Lower lobe of right lung (tissue), 2 donors: ENCODE measurements at places on chromosomes 3 and 15. TPM values are rescaled to one million over a fixed set of nuclear protein-coding genes. Genes with fewer than 3 reads are reported as not detected.
A peak's percentile ranks its signal among the peaks of the same experiment; 100 is the strongest.

The NRG4 gene
- 2.2 TPM for total RNA-seq

The GOLGA8O gene
- not detected for total RNA-seq

The FSTL1 gene
- total RNA-seq: 233 TPM

The EIF4G1 gene
- 271 TPM for total RNA-seq

The AZI2 gene
- total RNA-seq: 109 TPM

The NCEH1 gene
- total RNA-seq: 97.7 TPM

DNA sequence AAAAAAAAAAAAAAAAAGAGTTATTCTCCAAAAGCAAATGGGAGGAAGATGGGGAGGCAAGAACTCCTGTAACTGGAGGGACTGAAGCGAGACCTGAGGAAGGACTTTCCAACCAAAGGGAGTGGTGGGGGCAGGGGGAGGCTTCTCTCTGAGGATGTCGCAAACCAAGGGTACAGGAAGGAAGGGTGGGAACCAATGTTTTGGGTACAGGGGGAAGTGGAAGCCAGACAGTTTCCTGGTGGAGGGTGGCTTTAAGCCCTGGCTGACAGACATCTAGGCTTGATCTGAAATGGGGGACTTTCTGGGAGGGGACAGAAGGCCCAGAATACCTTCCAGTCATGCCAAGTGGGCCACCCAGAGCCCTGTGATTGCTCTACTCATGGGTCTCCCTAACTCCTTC, 27.0 kb downstream of the VIPR1 start:
- peaks cover 29% of the 10 kb centered on the region for H3K4me1 ChIP-seq
- peaks cover 51% of the 10 kb centered on the region for H3K36me3 ChIP-seq
- peak overlapping the region; percentile 56 for H3K27ac ChIP-seq
- peak; percentile 47 for DNase-seq
- no peak overlapping the region for H3K4me3 ChIP-seq

GRCh38 chr3:53884623-53885022, 2.7 kb upstream of the ACTR8 start:
- no peaks in the 10 kb centered on the region for H3K27me3 ChIP-seq
- no peak overlapping the region for H3K27ac ChIP-seq
- peaks cover 16% of the 10 kb centered on the region for H3K4me1 ChIP-seq
- H3K4me3 ChIP-seq: no peak overlapping the region

DNA sequence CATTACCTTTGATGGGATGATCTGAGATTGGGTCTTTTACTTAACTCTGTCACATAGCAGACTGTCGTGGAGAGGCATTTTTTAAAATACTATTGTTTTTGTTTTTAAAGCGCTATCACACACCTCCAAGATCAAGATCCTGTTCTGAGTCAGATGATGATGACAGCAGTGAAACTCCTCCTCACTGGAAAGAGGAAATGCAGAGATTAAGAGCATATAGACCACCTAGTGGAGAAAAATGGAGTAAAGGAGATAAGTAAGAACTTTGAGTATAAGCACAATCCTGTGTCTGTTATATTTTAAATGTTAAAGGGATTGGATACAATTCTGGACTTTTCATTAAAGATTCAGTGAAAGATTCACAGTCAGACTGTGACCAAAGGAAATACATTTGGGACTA, 18.4 kb upstream of the ZBTB47 start:
- no peaks in the 10 kb centered on the region for H3K27me3 ChIP-seq
- peaks cover 4% of the 10 kb centered on the region for H3K4me1 ChIP-seq
- no peak for DNase-seq
- no peak overlapping the region for H3K27ac ChIP-seq

GRCh38 chr3:116005404-116005803, 382.1 kb downstream of the GAP43 start:
- H3K4me3 ChIP-seq: no peak overlapping the region
- DNase-seq: no peak
- no peaks in the 10 kb centered on the region for H3K27me3 ChIP-seq
- peaks cover 5% of the 10 kb centered on the region for H3K4me1 ChIP-seq
- H3K36me3 ChIP-seq: no peaks in the 10 kb centered on the region

DNA sequence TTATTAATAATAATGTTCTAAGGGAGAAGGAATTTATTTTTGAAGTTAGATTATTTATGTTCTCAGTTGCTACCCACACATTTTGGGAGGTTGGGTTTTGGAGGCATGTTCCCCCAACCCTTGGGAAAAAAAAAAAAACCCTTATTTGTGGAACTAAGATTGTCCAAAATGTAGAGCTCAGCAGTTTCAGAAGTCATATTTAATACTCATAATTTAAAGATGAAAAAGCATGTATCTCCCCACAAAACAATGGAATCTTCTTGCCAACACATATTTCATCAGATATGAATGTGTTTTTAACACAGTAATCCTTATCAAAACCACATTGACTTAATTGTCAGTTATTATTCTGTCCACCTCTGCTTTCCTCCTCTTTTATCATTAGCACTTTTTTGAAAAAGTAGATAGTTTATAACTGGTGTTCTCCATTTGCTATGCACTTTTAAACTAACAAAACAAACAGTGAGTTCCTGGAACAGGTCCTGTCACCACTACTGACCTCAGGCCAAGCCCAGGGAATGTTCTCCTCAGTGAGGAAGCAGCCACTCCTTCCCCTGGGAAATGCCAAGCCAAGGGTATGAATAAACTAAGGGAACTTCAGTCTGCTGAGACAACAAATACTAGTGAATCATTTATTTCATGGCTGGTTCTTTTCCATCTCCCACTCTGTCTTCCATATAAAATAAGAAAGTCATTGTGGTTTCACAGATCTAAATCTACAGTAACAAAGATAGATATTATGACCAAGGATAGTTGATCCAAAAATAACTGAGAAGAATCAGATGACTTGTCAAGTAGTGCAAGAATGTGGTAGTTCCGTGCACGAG, 414.4 kb upstream of the ALCAM start:
- H3K4me3 ChIP-seq: no peak overlapping the region
- no peak overlapping the region for H3K27ac ChIP-seq
- H3K4me1 ChIP-seq: no peaks in the 10 kb centered on the region
- no peaks in the 10 kb centered on the region for H3K27me3 ChIP-seq
- H3K36me3 ChIP-seq: no peaks in the 10 kb centered on the region
- DNase-seq: peak; percentile 55

DNA sequence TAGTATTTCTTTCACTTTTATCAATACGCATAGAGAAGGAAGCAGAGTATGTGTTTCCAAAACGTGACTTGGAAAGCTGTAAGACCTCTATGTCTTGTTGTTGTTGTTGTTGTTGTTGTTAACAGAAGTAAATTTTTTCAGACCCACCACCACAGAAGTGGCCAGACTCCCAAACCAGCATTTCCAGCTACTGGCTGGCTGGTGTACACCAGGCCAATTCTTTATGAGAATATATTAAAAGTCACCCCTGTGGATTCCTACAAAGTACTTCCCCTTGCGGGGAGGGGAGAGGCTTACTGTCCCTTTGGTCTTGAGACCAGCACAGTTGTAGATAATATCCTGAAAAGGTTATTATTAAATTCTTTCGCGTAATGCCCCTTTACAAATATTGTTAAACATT, 1.6 kb upstream of the FOXP1 start:
- no peak for DNase-seq
- H3K4me3 ChIP-seq: peak overlapping the region; percentile 85
- H3K36me3 ChIP-seq: no peaks in the 10 kb centered on the region

DNA sequence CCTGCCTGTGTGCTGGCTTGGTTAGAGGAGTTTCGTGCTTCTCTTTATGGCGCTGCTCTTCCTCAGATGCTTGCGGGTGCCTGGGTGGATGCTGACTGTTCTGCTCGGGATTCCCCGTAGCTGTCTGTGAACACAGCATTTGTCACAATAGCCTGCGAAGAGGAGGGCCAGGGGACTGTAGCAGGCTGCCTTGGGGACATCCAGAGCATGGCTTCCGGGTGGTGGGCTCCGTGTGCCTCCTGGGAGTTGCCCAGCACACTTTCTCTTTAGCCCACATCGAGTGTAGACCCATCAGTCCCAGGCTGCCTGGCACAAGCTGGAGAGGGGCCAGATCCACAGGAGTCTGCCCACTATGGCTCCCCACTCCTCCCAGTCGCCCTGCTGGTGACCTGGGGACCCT, 22.4 kb downstream of the LRRK1 start:
- H3K4me3 ChIP-seq: no peak overlapping the region
- H3K36me3 ChIP-seq: no peaks in the 10 kb centered on the region
- DNase-seq: no peak
- no peaks in the 10 kb centered on the region for H3K27me3 ChIP-seq
- peaks cover 11% of the 10 kb centered on the region for H3K4me1 ChIP-seq

GRCh38 chr3:155211266-155211665, 82.2 kb downstream of the STRIT1 start:
- no peak for DNase-seq
- H3K36me3 ChIP-seq: no peaks in the 10 kb centered on the region
- H3K27ac ChIP-seq: no peak overlapping the region
- no peaks in the 10 kb centered on the region for H3K27me3 ChIP-seq
- no peaks in the 10 kb centered on the region for H3K4me1 ChIP-seq

- H3K4me3 ChIP-seq: no peak overlapping the region
- H3K27ac ChIP-seq: no peak overlapping the region
- H3K27me3 ChIP-seq: no peaks in the 10 kb centered on the region
- peaks cover 57% of the 10 kb centered on the region for H3K36me3 ChIP-seq
- DNase-seq: no peak
These were observed 10.1 kb downstream of the TLR9 start for GRCh38 chr3:52215351-52215750.

- DNase-seq: no peak
- H3K27me3 ChIP-seq: no peaks in the 10 kb centered on the region
- H3K36me3 ChIP-seq: peaks cover 40% of the 10 kb centered on the region
- H3K27ac ChIP-seq: no peak overlapping the region
- peaks cover 17% of the 10 kb centered on the region for H3K4me1 ChIP-seq
These were observed 7.3 kb downstream of the MST1R start for GRCh38 chr3:49896345-49896744.

DNA sequence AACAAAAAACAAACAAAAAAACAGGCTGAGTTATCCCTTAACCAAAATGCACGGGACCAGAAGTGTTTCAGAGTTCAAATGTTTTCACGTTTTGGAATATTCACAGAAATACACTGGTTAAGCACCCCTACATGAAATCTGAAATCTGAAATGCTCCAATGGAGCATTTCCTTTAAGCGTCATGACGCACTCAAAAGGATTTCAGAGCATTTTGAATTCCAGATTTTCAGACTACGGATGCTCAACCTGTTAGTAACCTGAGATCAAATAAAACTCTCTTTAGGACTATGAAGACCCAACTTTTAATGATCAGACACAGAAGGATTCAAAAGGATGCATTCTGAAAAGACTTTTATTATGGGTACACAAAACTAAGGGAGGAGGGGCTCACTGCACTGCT, 9.6 kb downstream of the CLPX start:
- no peak for DNase-seq
- no peak overlapping the region for H3K27ac ChIP-seq
- no peaks in the 10 kb centered on the region for H3K27me3 ChIP-seq
- peaks cover 98% of the 10 kb centered on the region for H3K36me3 ChIP-seq

DNA sequence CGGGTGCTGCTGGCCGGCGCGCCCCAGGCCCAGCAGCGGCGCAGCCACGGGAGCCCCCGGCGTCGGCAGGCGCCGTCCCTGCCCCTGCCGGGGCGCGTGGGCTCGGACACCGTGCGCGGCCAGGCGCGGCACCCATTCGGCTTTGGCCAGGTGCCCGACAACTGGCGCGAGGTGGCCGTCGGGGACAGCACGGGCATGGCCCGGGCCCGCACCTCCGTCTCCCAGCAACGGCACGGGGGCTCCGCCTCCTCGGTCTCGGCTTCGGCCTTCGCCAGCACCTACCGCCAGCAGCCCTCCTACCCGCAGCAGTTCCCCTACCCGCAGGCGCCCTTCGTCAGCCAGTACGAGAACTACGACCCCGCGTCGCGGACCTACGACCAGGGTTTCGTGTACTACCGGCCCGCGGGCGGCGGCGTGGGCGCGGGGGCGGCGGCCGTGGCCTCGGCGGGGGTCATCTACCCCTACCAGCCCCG, 777 bp downstream of the LOXL1 start:
- peak overlapping the region; percentile 64 for H3K4me3 ChIP-seq
- H3K4me1 ChIP-seq: peaks cover 64% of the 10 kb centered on the region
- DNase-seq: peak; percentile 75

DNA sequence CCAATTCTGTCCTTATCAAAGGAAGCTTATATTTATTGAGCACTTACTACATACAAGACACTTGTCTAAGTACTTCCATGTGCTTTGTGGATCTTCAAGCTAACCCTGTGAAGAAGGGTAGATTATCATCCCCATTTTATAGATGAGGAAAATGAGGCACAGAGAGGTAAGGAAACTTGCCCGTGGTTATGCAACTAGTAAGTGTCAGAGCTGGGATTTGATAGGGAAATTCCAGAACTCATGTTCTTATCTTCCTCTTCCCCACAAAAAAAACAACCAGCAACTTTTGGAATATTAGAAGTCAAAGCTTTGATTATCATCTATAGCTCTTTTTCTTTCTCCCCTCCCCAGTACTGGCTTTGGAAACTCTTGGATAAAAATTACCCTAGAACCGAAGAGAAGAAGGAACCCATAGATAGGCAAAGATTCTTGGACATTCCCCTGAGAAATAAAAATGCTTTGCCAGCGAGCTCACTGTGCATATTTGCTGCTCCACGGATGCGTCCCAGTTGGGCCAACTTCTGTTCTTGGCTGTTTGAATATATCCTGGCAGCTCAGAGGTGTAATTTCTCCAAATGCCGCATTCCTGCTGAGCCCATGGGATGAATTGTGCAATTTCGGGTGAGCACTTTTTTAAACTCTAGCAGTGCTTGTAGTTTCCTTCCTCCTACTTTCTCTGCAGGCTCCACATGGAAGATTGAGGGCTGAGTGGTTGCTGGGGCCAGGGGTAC, 591.5 kb upstream of the CFAP20DC start:
- H3K27me3 ChIP-seq: no peaks in the 10 kb centered on the region
- DNase-seq: no peak
- H3K4me1 ChIP-seq: peaks cover 13% of the 10 kb centered on the region
- H3K27ac ChIP-seq: no peak overlapping the region

- H3K27ac ChIP-seq: no peak overlapping the region
- H3K4me3 ChIP-seq: no peak overlapping the region
- no peak for DNase-seq
- H3K4me1 ChIP-seq: no peaks in the 10 kb centered on the region
- no peaks in the 10 kb centered on the region for H3K36me3 ChIP-seq
- no peaks in the 10 kb centered on the region for H3K27me3 ChIP-seq
These were observed 670.0 kb downstream of the SI start for GRCh38 chr3:164408326-164408725.

- H3K27me3 ChIP-seq: no peaks in the 10 kb centered on the region
- no peak for DNase-seq
- no peaks in the 10 kb centered on the region for H3K4me1 ChIP-seq
- no peak overlapping the region for H3K27ac ChIP-seq
- no peaks in the 10 kb centered on the region for H3K36me3 ChIP-seq
These were observed 219.9 kb downstream of the NFKBIZ start for GRCh38 chr3:102069211-102069662.
